ENCODE measurements at places on chromosomes 11 and 22. TPM values are rescaled to one million over a fixed set of nuclear protein-coding genes. Genes with fewer than 3 reads are reported as not detected.

Gene MMP11
- total RNA-seq, result 2.3 TPM

Gene BBS1
- total RNA-seq, result 25.8 TPM

Gene PTGDR2
- 3.7 TPM for total RNA-seq

Gene CATSPERZ
- total RNA-seq, result not detected

Gene PLAAT5
- total RNA-seq, result 0.40 TPM

Gene GUCY1A2
- total RNA-seq, result 0.77 TPM

Gene BTG4
- total RNA-seq, result not detected

Gene RIMBP3C
- 0.07 TPM for total RNA-seq

Gene MMP8
- total RNA-seq, result not detected

Gene SLC43A1
- total RNA-seq, result 8.7 TPM

Gene PGA5
- total RNA-seq, result not detected

Gene PKDREJ
- total RNA-seq, result 1.1 TPM

Gene DMC1
- total RNA-seq, result 3.0 TPM
